ENCODE measurements at places on chromosomes 11 and 22.

- DNase-seq, result no peak
Measured at GRCh38 chr11:35398881-35399280, 20.5 kb downstream of the SLC1A2 start.

DNA sequence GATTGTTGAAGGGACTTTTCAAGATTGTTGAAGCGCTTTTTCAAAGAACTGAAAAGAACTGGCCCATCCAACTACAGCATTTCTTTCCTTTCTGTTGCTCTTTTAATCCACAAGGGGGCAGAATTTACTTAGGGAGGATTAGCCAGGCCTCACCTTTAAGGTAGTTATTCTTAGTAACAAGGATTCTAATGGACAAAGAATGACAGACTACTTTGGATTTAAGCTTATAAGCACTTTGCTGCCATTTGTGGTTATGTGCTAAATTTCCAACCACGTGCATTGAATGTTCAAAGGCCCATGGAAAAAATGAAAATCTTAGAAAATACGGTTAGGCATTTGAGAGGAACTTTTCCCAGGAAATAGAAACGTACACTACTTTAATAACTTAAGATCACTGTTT lies 49.5 kb upstream of the HSPA8 start:
- DNase-seq, result peak; percentile 28

- no peak for DNase-seq
Measured at GRCh38 chr11:95364324-95365295, 133.6 kb upstream of the SESN3 start.

DNA sequence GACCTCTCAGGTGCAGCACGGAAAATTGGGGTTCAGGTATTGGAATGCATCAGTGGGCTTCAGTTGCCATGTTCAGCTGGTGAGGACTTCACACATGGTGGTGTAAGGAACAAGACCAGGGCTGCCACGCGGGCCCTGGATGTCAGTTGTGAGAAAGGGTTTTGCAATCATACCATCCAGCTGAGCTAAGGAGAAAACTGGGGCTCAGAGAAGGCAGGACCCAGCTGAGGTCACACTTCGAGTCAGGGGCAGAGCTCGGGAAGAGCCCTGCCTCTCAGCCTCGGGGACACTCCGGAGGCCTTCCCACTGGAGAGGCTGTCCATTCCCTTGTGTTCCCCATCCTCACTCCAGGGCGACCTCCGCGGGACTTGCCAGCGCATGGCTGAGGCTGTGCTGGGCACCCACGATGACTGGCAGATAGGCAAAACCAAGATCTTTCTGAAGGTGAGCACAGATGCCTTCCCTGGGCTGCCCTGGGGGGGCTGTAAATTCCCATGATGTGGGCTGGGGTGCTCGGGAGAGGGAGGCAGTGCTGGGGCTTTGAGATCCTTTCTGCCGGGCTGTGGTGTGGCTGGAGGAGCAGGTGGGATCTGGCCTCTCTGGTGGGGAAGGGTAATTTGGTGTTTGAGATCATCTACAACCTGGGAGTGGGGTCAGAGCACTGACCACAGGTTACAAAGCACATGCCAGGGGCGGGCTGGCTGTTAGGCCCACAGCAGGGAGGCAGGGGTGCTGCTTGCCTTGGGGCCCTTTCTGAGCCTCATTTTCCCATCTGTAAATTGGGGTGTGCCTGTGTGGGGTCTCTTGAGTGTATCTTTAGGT lies 47.2 kb downstream of the MYO7A start:
- DNase-seq, result no peak

- DNase-seq, result no peak
Measured at GRCh38 chr11:94809251-94809650, 41.1 kb downstream of the AMOTL1 start.

GRCh38 chr11:43532041-43532440 lies 148.5 kb upstream of the HSD17B12 start:
- DNase-seq, result no peak

DNA sequence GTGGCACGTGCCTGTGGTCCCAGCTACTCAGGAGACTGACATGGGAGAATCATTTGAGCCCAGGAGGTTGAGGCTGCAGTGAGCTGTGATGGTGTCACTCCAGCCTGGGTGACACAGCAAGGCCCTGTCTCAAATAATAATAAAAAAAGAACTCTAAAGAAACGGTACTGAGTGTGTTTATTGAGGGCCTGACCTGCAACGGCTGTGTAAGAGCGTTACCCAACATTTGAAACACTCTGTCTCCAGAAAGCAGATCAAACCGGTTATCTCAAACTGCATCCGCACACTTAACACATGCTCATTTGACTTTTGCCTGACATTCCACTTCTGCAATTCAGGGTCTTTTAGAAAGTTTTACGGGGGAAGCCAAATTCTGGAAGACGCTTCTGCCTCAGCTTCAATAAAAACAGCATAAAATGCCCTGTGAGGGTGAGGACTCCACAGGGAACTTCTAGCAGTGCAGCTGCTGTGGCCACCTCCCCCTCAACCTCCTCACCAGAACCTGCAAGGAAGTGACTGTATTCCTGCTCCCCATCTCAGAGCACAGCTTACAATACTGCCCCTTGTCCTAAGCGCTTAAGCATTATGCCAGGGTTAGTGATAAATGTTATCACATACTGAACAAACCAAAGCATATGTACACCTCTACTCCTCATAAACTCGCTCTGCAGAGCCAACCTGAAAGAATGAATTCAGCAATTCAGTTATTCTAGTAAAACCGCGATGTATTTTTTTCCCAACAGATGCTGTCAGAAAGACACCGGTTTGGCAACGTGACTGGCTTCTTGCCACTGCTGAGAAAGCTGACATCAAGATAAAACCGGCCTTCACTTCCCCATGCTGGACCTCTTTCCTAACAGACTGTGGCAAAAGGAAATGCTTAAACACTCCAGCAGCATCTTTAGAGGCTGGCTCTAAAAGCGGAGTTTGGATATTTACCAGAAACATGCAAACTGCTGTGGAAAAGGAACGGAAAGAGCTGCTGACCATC lies 52.2 kb downstream of the PRDM10 start:
- DNase-seq, result no peak

- no peak for DNase-seq
Measured at GRCh38 chr22:41920271-41920976, 5.5 kb upstream of the SHISA8 start.

DNA sequence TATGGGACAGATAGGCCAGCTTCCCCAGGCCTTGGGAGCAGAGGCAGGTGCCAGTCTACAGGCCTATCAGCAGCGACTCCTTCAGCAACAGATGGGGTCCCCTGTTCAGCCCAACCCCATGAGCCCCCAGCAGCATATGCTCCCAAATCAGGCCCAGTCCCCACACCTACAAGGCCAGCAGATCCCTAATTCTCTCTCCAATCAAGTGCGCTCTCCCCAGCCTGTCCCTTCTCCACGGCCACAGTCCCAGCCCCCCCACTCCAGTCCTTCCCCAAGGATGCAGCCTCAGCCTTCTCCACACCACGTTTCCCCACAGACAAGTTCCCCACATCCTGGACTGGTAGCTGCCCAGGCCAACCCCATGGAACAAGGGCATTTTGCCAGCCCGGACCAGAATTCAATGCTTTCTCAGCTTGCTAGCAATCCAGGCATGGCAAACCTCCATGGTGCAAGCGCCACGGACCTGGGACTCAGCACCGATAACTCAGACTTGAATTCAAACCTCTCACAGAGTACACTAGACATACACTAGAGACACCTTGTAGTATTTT lies 26.6 kb upstream of the L3MBTL2 start:
- DNase-seq, result no peak

DNA sequence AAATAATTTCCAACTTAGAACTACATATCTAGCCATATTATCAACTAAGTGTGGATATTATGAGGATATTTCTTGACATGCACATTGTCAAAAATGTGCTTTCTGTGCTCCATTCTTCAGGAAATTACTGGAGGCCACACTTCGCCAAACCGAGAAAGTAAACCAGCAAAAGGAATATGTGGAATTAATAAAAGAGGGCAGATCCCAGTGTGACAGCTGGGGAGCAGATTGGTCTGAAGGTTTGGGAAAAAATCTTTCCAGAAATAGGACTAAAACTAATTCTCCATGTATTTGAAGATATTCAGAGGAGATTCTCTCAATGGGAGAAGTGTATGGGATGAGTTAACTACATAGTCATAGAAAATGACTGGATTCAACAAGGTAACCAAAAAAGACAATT lies 546.9 kb upstream of the API5 start:
- no peak for DNase-seq

- no peak for DNase-seq
Measured at GRCh38 chr11:76903325-76903724, 42.6 kb downstream of the ACER3 start.

- no peak for DNase-seq
Measured at GRCh38 chr11:123174196-123175183, 20.6 kb downstream of the CLMP start.

- DNase-seq, result no peak
Measured at GRCh38 chr11:27111896-27112295, 71.3 kb downstream of the BBOX1 start.

- no peak for DNase-seq
Measured at GRCh38 chr11:96390488-96390792, 627 bp downstream of the JRKL start.

DNA sequence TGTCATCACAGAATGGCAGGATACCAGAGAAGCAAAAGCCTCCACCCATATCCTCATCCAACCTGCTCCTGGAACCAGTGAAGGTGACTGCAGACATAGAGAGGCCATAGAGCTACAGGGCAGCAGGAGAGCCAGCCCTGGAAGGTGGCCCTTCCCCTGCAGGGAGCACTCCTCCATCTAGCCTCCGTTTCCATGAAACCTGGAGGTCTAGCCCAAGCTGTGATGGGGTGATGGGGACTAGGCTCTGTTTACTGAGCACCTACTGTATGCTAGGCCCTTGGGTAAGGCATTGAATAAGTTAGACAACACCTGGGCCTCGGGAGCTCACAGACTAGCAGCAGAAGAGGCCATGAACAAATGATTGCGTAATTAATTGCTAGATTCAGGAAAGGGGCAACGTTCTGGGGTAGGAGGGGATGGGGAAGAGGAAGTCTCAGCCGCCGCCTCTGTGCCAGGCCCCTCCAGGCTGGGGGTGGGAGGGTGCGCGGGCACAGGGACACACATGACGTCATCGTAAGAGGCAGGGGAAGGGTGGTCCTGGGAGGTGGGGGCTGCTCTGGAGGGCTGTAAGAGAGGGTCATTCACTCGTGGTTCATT lies 784 bp upstream of the SYNGR1 start:
- no peak for DNase-seq

DNA sequence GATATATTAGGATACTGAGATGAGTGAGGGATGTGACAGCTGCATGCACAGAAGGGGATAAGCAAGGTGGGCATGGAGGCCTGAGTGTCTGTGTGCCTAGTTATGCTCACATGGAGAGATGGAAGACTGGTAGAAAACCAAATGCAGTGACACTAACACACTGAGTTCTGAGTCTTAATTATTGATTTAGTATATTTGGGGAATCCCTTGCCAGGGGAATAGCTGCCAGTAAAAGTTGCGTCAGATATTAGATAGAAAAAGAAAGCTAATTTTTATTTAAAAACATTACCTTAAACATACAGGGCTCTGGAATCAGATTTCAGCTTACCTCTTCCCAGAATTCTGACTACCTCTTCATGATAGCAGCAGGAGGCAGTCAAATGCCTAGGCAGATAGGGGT lies 620.5 kb downstream of the METTL15 start:
- no peak for DNase-seq

- no peak for DNase-seq
Measured at GRCh38 chr11:69510471-69511357, 29.3 kb downstream of the LINC01488 start.

DNA sequence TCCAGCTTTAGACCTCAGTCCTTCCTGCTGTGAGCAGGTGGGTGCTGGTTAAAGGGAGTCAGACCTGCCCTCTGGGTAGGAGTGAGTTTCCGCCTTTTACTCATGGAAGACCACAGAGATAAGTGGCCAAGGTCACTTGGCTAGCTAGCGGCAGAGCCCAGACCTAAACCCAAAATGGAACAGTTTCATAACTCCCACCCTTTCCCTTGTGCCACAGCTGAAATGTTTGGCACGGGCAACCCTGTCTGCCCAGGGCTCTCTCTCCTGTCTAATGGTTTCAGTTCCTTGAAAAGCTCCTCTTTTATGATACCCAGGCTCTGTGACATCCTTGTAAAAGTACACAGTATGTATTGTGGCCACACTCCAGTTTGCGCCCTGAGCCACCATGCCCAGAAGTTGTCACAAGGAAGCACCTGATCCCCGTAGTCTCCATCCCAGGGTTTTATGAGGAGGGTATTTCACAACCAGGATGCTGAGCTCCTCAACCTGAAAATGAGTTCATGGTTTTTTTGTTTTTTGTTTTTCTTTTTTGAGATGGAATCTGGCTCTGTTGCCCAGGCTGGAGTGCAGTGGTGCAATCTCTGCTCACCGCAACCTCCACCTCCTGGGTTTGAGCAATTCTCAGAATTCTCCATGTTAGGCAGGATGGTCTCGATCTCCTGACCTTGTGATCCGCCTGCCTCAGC lies 5.1 kb downstream of the MB start:
- DNase-seq, result no peak

DNA sequence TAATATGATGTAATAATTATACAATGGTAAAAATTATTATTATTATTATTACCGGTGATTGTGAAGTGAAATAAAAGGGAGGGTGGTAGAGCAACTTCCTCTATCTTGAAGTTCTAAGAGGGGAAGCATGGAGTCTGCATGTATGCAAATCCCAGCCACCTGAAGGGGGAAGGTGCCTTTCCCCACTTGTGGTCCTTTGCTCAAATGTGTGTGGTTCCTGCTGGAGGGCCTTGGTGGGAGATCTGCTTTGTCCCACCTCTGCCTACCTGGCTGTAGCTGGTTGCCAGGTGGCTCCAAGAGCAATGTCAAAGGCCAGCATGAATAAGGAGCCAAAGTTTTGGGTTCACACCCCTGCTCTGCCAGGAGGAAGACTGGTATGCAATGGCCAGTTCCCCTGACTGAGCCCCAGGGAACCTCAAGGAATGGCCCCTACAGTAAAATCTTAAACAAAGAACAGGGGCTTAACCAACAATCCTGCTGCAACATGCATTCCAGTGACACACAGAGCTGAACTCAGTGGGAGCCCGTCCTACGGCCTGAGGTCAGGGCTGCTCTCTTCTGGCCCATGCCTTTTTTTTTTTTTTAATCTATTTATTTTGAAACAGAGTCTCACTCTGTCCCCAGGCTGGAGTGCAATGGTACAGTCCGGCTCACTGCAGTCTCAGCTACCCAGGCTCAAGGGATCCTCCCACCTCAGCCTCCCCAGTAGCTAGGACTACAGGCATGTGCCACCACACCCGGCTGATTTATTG lies 8.5 kb downstream of the TMEM132A start:
- DNase-seq, result no peak

DNA sequence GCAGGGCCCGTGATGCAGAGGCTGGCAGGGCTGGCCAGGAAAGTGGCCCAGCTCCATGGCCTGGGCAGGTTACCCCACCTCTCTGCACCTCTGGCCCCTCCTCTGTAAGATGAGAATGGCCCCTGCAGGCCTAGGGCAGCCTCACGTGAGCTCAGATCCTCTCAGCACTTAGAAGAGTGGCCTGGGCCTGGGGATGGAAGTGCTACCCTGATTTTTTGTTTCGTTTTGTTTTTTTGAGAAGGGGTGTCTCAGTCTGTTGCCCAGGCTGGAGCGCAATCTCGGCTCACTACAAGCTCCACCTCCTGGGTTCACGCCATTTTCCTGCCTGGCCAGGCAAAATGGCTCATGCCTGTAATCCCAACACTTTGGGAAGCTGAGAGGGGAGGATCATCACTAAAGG lies 982 bp downstream of the APOBEC3H start:
- no peak for DNase-seq

- DNase-seq, result no peak
Measured at GRCh38 chr11:58647141-58647699, 24.8 kb downstream of the CNTF start.
